ENCODE measurements at places on chromosomes 3 and 15. TPM values are rescaled to one million over a fixed set of nuclear protein-coding genes. Genes with fewer than 3 reads are reported as not detected.

Gene SCG3
- 67.5 TPM for polyA plus RNA-seq

Gene CTXN2
- 0.15 TPM for polyA plus RNA-seq

Gene PLCL2
- polyA plus RNA-seq, result 1.8 TPM

Gene MAP6D1
- polyA plus RNA-seq, result 1.4 TPM

Gene CSPG4
- polyA plus RNA-seq, result 2.9 TPM

Gene SCG5
- polyA plus RNA-seq, result 290 TPM

Gene BHLHE40
- polyA plus RNA-seq, result 23.6 TPM

Gene DAZL
- not detected for polyA plus RNA-seq

Gene C3orf22
- 0.09 TPM for polyA plus RNA-seq

All from pancreas (tissue), 10 donors.